WERI-Rb-1 (cell line): ENCODE measurements at places on chromosomes 12 and 14.

GRCh38 chr12:31235868-31236395 lies 90.0 kb downstream of the SINHCAF start:
- DNase-seq = no peak

GRCh38 chr12:51896236-51896635 lies 8.3 kb downstream of the ANKRD33 start:
- no peak for DNase-seq

GRCh38 chr14:103418481-103418818 lies 33.2 kb downstream of the MARK3 start:
- no peak for DNase-seq

GRCh38 chr14:99837822-99838221 lies 44.6 kb downstream of the EML1 start:
- DNase-seq = no peak

GRCh38 chr12:1047898-1048660 lies 57.1 kb downstream of the ERC1 start:
- peak; percentile 38 for DNase-seq

DNA sequence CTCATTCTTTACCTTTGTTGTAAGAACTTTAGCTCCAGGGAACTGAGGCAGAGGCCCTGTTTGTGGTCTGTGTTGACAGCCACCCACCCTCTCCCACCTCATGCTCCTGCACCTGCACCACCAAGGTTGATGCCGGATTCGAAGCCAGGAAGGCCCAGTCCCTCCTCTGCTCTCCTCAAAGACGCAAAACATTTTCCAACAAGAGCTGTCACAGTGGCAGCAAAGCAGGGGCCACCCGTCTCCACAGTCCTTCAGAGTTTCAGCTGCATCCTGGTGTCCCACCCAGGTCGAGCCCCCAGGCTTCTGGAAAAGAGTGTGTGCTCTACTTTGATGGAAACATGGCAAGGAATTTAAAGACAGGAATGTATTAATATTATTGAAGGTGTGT lies 37.4 kb downstream of the MMAB start:
- no peak for DNase-seq

DNA sequence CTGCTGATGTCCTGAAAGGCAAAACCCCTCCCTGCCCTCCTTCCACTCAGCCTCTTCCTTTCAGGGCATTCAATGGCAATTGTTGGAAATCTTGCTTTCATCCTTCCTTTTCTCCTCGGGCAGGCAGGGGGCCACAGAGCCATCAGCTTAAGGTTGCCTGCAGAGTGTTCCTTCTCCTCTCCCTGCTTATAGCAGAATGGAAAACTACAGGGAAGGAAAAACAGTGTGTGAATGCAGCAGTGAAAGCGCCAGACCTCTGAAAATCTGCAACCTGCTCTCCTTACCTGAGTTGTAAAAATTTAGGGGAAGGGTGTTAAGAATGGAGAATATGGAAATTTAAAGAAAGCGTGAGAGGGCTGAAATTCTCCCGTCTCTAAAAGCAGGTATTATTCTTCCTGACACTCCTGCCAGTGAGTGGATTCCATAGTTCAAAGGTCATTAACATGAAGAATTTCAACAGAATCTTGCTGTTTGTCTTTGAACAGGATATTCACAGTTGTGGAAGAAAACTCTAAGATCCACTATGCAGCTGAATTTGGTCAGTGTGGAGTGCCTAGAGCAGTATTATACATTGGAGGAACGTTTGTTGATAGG lies 348.8 kb downstream of the KCNH5 start:
- no peak for DNase-seq

GRCh38 chr14:90374813-90375212 lies 22.0 kb upstream of the CALM1 start:
- DNase-seq = no peak

DNA sequence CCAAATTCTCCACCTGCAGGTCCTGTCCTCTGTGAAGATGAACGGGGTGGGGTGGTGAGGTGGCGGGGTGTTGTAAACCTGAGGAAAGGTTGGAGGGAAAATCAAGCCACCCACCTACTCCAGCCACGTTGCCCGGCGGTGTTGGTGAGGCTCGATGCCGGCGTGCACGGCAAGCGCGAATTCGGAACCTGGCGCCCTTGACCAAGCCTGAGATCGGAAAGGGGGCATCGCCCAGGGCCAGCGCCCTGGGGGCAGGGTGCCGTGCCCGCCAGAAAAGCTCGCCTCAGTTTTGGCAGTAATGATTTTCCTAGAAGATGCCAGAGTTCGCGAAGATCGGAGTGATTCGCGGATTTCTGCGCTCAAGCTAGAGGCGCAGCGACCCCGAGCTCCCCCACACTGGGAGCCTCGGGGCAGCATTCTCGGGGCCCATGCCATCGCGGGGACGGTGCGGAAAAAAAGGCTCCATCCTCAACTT lies 817 bp downstream of the STXBP6 start:
- DNase-seq = no peak

DNA sequence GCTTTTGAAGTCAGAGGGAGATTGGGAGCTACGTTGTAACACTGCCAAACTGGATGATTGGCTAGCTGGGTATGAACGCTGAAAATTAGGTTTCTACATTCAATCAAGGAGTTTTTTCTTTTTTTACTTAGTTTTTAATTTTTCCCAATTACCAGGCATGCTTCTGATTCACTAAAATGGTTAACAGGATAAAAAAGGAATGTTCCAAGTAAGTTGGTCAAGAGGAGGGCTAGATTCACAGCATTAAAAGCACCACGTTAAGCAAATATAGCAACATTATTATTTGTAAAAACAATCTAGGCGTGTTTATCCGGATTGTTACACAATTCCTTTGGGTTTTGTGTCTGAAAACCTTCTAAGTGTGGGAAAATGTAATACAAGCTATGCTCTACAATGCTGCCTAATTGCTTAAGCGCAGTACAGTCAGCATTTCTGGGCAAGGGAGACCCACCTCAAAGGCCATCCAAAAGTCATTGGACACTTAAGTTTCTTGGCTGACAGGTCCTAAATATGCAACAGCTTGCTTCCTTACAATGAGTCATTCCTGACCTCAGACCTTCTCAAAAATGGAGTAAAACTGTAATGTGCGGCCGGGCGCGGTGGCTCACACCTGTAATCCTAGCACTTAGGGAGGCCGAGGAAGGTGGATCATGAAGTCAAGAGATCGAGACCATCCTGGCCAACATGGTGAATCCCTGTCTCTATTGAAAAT lies 1.2 kb downstream of the RPLP0 start:
- no peak for DNase-seq

DNA sequence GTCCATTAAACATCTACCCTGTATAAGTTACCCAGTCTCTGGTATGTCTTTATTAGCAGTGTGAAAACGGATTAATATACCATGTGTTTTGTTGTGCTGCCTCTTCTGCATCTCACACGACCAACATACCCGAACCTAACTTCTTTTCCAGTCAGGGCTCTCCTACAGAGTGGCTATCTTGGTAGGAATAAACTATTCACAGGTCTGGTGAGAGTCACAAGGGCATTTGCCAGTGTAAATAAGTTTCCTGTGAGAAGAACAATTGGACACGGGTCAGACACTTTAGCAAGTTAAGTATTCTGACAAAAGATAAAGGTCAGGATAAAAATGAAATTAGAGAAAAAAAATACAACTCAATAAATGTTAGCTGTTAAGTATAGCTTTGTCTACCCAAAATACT lies 60.9 kb downstream of the MYF5 start:
- no peak for DNase-seq

GRCh38 chr12:92068459-92068858 lies 77.2 kb downstream of the BTG1 start:
- no peak for DNase-seq

DNA sequence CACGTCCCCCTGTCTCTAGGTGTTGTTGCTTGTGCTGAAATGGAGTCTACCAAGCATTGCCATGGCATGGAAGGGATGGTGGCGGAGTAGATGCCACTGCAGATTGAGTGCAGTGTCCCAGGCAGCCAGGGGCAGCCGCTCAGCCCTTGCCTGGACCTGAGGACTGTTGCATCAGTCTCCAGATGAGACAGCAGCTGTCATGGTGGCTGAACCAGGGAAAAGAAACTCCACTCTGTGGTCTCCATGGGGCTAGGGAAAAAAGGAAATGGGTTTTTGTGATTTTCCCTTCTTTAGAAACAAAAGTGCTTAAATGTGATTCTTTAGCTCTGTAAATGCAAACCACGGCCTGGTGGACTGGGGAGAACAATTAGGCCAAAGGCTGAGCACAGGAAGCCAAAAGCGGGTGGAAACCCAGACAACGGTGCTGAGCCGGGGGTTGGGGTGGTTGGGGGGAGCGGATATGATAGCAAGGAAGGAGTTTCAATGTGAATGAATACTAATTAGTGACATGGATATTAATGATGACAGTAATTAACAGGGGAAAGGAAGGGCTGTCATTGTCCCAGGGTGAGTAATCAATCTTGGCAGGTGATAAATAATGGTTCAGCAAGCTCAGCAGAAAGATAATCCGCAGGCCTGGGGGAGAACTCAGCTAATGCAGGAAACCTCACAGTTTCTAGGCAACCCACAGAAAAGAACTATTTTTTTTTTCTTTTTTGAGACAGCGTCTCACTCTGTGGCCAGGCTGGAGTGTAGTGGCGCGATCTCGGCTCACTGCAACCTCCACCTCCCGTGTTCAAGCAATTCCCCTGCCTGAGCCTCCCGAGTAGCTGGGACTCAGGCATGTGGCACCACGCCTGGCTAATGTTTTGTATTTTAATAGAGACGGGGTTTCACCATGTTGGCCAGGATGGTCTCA lies 442.6 kb downstream of the DPF3 start:
- peak; percentile 39 for DNase-seq

- DNase-seq = no peak
Measured at GRCh38 chr12:32233568-32233967, 126.9 kb downstream of the BICD1 start.

GRCh38 chr12:106879612-106880011 lies 76.1 kb upstream of the TMEM263 start:
- DNase-seq = no peak

- DNase-seq = no peak
Measured at GRCh38 chr14:90755661-90756304, 60.4 kb downstream of the TTC7B start.
